ENCODE measurements at places on chromosomes 5 and 9.

DNA sequence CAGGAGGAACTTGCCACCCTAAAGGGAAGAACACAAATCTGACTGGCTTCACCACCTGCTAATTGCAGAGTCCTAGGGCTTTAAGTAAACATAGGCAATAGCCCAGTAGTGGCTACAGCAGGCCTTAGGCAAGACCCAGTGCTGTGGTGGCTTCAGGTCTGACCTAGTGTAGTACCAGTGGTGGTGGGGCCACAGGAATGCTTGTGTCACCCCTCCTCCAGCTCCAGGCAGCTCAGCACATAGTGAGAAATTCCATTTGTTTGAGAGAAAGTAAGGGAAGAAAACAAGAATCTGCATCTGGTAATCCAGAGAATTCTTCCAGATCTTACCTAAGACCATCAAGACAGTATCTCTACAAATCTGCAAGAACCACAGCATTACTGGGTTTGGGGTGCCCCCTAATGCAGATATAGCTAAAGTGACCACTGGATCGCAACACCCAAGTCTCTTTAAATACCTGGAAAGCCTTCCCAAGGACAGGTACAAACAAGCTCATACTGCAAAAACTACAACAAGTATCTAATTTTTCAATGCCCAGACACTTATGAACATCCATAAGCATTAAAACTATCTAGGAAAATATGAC, 102.6 kb upstream of the TRPM3 start:
- no peak for DNase-seq

GRCh38 chr5:95441636-95442035, 50.5 kb downstream of the FAM81B start:
- no peak for DNase-seq

DNA sequence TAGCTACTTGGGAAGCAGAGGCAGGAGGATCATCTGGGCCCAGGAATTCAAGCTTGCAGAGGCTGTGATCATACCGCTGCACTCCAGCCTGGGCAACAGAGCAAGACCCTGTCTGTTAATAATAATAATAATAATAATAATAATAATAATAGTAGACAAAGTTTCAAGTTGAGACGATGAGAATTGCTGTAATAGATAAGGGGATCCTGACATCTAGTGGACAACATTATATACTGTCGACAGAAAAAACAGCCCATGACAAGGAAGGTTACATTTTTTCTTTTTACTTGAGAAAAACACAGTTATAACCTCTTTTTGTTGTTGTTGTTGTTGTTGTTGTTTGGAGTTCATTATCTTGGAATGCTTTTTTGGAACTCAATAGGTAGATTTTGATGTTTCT, 35.3 kb downstream of the NDFIP1 start:
- peak; percentile 53 for DNase-seq

- no peak for DNase-seq
These were observed 6.1 kb upstream of the FAM120AOS start for GRCh38 chr9:93459432-93459847.

- no peak for DNase-seq
These were observed 19.7 kb upstream of the ABL1 start for GRCh38 chr9:130815242-130815808.

DNA sequence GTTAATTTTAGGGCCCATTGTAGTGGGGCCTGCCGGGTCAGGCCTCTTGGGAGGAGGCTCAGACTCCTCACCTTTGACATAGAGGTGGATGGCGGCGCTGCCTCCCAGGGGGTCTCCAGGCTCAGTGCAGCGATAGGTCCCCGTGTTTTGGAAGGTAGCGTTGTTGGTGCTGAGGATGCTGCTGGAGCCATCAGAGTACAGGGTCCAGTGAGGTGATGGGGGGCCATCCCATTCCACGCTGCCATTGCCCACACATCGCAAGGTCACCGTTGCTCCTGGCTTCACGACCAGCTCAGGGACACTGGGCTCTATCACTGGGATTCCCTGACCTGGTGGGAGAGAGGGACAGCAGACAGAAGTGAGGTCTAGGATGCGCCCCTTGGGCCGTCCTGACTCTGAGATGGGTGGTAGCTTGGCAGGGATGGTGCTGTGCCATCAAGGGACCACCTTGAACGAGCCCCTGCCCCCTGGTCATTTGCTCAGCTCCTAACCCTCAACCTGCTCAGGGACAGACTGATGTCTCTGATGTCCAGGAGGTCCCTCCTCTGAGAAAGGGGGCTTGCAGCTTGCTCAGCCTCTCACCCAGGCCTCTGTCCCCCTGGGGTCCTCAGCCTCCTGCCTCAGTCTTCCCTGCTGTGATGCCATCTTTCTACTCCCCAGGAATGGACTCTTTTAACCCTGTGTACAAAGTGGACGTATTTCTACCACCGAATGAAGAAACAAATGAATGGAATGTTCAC, 5.5 kb downstream of the CSF1R start:
- peak; percentile 12 for DNase-seq

DNA sequence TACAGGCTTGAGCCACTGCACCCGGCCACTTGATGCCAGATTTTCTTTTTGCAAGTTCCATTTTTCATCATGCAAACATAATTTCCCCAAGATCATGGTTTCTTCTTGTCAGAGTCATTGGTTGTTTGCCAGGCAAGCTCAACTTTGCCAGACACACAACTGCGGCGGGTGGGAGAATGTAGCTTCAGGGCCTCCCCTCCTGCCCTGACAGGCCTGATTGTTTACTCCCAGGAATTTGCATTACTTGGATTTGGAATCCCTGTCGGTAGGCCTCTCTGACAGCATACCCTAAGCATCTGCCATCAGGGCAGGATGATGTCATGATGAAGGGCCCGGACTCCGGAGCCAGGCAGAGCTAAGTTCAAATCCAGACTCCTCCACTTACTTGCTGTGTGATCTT, 15.1 kb downstream of the RPS14 start:
- DNase-seq = no peak

DNA sequence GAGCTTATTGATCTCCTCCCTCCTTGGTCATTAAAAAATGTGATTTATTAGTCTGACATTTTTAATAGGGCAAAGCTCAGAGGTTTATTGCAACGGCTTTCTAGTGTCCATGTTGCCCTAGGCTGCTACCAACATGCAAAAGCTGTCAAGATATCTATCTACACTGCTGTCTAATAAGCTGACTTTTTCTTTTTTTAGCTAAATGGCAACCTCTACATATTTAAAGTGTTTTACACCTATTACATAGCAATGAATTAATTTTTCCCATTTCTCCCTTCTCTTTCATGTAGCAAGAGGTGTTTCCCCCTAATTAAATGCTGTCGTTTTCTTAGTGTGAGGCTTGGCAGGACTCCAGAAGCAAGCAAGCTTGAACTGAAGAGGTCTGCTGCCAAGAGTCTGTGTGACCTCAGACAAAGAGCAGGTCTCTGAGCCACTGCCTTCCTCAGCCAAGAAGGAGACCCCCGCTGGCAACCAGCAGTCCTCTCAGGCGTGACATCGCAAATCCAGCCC, 79.4 kb downstream of the GAS1 start:
- DNase-seq = no peak
